Stimulated activated CD8-positive, alpha-beta memory T cell treated with anti-CD3 and anti-CD28 coated beads, Interleukin-4, amount 100 ng/mL, for 1 hour (primary cell): ENCODE measurements at places on chromosomes 7 and 10.

GRCh38 chr7:30321089-30321881 is 36.9 kb downstream of the ZNRF2 start:
- no peak for DNase-seq

DNA sequence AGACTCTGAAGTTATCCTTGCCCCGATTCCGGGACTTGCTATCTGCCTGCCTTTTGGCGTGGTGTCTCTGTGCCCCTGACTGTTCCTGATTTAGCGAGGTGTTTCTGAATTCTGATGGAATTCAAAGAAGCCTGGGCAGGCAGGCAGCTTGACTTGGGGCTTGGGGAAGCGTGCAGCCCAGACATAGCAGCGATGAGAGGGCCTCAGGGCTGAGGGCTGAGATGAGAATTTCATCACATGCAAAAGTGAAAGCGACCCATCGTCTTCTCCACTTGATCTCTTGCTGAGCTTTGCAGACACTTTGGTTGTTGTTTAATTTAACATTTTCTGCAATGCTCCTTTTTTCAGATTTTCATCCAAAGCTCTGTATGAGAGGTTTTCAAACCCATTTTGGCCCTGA is 57.8 kb downstream of the TCF7L2 start:
- DNase-seq = no peak

- no peak for DNase-seq
Observed at GRCh38 chr10:22341190-22341925, 3.9 kb upstream of the SPAG6 start.

- DNase-seq = no peak
Observed at GRCh38 chr7:76513817-76514799, 3.8 kb downstream of the UPK3B start.

DNA sequence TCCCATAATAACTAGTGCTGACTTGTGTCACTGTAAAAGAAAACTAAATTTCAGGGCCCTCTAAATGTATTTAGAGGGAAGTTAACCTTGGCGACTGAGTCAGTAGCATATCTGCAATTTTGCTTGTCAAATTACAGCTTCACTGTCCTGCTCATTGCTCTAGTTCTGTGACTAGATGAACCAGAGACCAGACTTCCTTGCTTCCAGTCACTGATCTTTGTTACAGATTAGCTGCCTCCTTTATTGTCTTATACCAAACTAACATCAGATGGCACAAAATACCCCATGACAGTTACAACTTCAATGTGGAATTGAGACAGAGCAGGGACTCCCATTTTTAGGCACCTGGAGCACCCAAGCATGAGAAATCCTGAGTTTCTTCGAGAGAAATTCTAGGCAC is 79.9 kb upstream of the POM121L12 start:
- DNase-seq = no peak
